ENCODE measurements at places on chromosomes 2 and 18.

- DNase-seq: no peak
Measured at GRCh38 chr2:98387478-98387877, 41.2 kb downstream of the CNGA3 start.

- DNase-seq: peak; percentile 88
Measured at GRCh38 chr2:221448057-221448843, 123.9 kb downstream of the EPHA4 start.

DNA sequence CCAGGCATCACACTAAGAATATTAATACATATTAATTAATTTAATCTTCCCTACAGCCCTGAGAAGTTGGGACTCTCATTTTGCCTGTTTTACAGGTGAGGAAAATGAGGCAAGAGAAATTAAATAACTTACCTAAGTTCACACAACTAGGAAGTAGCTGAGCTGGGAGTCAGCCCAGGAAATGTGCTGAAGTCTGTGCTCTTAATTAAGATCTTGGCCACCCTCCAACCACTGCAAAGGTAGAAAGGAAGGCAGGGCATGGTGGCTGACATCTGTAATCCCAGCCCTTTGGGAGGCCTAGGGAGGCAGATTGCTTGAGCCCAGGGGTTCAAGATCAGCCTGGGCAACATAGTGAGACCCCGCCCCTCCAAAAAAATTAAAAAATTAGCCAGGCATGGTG lies 12.9 kb upstream of the MGAT4A start:
- peak; percentile 19 for DNase-seq

DNA sequence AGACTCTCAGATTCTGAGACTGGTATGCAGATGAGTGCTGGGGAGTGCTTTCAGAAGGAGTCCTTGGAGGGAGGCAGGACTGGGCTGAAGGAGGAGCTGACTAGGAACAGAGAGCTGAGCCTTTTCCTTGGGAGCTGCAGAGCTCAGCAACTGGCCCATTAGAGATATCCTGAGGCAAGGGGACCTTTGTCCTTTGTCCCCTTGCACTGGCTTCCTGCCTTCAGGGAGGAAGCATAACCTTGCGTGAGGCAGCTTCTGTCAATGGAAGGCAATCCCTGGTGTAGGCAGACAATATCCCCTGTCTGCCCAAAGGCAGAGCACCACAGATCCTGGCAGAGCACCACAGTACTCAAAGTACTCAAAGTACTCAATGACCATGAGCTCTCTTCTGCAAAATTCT lies 375.3 kb downstream of the HRH4 start:
- DNase-seq: no peak

- DNase-seq: no peak
Measured at GRCh38 chr18:5728531-5728930, 166.8 kb downstream of the TMEM200C start.

- DNase-seq: peak; percentile 55
Measured at GRCh38 chr2:30115141-30115980, 31.4 kb upstream of the YPEL5 start.
